Fibroblast of mammary gland (primary cell): ENCODE measurements at places on chromosomes 1 and 21.
A peak's percentile ranks its signal among the peaks of the same experiment; 100 is the strongest.

DNA sequence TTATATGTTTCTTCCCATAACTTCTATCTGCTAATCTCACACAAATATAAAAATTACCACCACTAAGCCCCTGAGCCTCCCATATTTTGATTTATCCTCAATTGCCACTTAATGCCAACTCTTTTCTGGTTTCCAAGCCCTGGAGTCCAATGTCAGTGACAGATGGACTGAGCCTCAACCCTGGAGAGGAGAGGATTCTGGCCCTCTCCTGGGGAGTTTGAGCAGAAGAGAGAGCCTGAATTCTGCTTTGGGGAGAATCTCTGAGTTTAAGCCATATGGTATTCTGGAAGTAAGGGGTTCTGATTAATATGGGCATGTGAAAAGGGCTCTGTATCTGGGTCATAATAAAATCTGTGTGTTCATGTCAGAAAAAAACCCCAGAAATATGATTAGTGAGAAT, 8.5 kb downstream of the CADM3 start:
- DNase-seq, result no peak

DNA sequence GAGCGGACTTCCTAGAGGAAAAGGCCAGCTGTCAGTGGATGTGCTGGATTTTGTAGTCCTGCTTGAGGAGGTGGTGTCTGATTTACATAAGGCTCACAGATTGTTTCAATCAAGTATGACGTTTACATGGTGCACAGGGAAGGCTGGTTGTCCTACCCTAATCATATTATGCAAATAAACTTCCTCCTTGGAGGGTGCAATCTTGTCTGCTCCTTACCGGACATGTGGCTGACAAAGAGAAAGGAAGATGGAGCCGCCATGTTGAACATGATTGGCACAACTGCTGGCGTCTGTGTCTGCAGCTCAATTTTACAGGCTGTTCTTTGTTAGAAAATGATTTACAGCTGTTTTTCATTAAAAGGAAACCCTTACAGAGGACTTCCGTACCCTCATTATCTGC, 1656.1 kb downstream of the KCNT2 start:
- DNase-seq, result no peak

GRCh38 chr1:23103001-23103889, 65.4 kb downstream of the LUZP1 start:
- DNase-seq, result peak; percentile 33

GRCh38 chr1:165942062-165942461, 114.6 kb downstream of the UCK2 start:
- no peak for DNase-seq

- DNase-seq, result no peak
These were observed 48.0 kb downstream of the DIPK1A start for GRCh38 chr1:92913093-92913819.

DNA sequence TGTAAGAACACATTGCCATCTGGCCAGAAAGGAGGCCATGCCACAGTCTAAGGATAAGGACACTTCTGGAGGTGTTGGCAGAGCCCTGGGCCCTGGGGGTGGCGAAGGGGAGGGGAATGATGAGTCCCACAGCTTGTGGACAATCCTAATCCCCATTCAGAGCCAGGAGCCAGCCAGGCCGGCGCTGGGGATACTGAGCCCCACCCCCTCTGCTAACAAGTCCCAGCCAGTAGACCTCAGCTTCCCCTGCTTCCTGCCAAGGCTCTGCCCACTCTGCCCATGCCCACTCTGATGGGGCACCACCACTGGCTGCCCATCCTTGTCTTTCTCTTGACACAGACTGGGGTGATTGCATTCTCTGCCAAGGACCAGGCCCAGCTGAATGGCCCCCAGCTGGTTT, 71.9 kb downstream of the NAV1 start:
- no peak for DNase-seq

DNA sequence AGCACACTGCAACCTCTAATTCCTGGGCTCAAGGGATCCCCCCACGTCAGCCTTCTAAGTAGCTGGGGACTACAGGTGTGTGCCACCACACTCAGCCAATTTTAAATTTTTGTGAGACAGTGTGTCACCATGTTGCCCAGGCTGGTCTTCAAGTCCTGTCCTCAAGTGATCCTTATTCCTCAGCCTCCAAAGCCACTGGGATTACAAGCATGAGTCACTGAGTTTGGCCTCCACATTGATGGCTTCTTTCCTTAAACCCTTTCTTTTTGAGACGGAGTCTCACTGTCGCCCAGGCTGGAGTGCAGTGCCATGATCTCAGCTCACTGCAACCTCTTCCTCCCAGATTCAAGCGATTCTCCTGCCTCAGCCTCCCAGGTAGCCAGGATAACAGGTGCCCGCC, 7.6 kb downstream of the KPNA6 start:
- DNase-seq, result peak; percentile 64

DNA sequence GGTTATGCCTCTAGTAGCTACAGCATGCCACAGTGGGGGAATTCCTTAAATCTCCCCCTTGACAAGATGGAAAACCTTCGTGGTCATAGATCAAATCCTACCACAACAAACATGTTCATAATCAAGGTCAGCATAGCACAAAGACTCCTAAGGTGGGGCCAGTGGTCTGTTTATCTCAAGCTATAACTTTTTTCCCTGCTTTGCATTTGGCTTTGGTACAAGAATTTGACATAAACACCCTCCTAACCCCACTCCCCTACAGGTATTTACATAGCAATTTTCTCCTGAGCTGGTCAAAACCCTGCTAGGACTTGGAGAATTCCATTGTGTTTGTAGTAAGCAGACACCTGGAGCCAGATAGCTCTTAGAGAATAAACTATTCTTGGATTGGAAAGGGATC, 58.5 kb downstream of the HIVEP3 start:
- DNase-seq, result no peak

GRCh38 chr1:113610372-113610771, 148.9 kb downstream of the PHTF1 start:
- no peak for DNase-seq

DNA sequence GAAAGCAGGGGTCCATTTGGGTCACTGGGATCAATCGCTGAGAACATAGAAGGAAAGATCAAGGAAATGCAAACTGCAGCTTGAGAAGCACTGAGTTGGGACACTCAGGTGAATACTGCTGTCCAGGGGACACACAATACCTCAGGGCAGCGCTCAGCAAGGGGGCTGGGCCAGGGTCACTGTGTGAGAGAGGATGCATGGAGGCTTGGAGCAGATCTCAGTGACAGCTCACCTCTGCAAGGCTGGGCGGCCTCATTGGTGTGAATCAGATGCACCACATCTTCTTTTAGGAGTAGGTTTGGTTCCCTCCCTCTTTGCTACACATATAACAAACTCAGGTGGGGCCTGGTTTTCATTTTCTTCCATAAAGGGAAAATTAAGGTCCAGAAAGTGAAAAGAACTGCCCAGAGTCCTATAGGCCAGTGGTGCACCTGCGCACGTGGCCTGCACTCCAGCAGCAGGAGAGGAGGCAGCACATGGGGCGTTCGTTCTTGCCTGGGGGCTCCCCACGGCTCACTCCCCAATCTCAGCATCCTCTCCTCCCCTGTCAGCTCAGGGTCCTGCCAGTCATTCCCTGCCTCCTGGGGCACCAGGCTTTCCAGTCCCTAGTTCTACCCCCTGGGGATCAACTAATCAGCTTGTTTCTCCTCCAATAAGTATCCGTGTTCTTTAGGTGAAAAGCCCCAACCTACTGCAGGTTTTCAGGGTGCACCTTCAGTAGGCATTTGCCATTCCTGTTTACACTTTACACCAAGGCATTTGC, 1.5 kb downstream of the A3GALT2 start:
- no peak for DNase-seq

GRCh38 chr1:110615548-110616130, 9.5 kb upstream of the KCNA2 start:
- DNase-seq, result peak; percentile 63

DNA sequence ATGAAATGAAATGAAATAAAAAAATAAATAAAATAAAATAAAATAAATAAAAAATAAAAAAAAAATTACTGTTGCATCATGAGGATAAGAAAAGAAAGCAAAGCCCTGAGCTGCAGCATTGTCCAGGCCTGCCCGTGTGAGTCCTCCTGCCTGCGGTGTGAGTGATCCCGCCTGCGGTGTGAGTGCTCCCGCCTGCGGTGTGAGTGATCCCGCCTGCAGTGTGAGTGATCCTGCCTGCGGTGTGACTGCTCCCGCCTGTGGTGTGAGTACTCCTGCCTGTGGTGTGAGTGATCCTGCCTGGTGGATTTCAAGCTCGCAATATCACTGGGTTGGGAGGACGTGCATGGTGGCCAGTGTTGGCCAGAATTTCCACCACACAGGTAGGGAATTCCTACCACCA, 22.4 kb upstream of the PTTG1IP start:
- no peak for DNase-seq

GRCh38 chr1:108482708-108483107, 32.6 kb downstream of the NBPF6 start:
- no peak for DNase-seq

DNA sequence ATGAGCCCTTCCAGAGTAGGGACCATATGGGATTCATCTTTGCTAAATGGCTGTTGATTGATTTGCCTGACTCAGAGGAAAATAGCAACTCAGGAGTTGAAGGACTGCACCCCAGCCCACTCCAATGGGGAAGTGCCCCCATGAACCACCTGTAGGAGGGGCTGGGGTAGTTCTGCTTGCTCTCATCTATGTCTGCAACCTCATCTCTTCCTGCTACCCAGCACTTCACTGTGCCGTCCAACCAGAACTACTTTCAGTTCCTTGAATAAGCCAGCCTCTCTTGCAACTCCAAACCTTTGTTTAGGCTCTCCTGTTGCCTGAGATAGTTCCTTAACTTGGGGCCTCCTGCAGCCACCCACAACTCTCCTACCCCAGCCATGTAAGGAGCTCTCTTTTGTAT, 26.6 kb downstream of the BEND5 start:
- DNase-seq, result no peak

DNA sequence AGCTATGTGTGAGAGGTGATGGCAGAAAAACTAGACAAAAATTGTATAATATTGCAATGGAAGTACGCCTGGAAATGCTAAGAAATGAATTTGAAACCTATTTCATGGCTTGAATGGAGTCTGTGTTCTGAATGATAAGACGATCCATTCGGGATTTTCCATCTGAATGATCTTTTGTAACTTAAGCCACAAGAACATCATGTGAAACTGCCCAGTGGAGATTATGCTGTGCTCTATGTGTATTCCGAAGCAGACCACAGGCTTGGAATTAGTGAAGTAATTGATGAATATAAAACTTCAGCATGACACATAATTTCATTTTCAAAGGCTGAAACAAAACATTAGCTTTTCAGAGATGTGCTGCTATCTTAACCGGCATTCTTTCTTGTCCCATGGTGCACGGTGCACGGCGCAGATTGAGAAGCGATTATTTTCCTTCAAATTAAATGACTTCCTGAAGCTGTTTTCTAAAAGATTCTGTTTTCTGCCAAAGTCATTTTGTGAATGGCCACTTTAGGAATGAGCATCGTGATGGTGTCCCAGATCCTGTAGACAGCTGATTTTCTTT, 652.9 kb downstream of the PLA2G4A start:
- DNase-seq, result no peak

DNA sequence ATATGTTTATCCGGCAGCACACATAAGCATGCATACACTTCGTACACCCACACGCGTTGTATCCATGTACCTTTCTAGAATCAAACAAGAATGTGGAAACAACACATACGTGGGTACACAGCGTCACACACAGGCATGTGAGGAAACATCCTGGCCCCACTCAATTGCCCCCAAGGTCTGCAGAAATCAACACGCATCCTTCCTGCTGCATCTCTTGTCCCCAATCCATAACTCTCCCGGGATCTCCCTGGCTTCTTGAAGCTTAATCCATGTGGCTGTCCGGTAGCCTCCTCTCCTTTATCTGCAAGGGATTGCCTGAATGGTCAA, 5.5 kb upstream of the TBX15 start:
- no peak for DNase-seq

DNA sequence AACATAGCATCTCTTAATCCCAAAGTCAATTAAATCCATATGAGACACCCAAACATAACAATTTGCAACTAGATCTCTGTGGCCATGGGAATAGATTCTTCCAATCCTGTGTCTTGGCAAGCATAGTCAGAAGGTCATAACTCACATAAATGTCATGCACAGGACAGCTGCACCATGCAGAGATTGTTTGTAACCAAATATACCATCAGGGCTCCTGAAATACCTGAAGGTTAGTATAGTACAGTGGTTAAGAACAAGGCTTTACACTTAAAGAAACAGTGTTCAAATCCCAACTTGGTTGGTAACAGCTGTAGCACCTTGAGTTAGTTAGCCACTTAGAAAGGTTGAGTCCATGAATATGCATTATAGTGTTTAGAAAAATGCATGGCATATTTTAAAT, 82.6 kb upstream of the CCDC190 start:
- peak; percentile 59 for DNase-seq

DNA sequence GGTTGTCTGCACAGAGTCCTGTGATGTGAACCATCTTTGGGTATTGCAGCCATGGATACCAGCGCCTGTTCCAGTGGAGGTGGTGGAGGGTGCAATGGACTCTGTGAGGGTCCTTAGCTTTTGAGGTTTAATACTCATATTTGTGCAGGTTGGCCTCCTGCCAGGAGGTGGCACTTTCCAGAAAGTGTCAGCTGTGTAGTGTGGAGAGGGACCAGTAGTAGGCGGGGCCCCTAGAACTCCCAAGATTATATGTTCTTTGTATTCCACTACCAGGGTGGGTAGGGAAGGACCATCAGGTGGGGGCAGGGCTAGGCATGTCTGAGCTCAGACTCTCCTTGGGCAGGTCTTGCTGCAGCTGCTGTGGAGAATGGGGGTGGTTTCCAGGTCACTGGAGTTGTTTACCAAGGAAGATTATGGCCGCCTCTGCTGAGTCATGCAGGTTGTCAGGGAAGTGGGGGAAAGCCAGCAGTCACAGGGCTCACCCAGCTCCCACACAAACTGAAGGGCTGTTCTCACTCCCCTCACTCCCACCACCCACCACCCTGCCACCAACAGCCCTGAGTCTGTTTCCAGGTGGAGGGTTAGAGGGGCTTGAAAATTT, 31.2 kb upstream of the ZNF678 start:
- DNase-seq, result no peak

- DNase-seq, result peak; percentile 23
These were observed 137.9 kb downstream of the SLC45A1 start for GRCh38 chr1:8455700-8456307.

DNA sequence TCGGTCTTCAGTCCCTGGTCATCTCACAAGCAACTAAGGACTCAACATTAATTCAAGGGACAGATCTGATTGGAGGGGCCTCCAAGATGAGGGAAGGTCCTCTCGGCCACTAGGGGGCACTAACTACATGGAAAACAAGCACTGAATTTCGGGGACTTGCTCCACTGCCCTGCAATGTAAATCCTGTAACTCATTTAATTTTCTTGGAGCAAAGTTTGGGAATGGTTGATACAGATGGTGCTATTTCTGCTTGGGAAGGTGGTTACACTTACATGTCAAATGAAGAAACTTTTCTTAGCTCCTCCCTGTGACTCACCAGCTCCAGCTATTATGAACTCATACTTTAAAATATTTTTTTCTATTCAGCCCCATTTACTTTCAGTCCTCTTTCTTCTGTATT, 97.4 kb upstream of the KCNJ15 start:
- peak; percentile 95 for DNase-seq

DNA sequence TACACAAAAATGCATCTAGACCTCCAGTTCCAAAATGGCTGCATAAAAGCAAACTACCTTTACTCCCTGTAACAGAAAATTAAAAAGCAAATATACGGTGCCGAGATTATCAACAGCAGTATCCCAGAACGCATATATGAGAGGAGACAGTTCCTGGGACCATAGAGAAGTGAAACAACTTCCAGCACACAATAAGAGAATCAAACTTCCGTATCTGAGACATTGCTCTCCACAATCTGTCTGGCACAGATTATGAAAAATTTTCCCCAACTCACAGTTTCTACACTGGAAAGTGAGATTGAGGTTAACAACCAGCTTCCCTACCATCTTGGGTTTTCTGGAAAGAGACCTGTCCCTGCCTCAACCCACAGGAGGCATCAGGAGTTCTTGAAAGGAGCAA, 47.2 kb upstream of the ST6GALNAC3 start:
- DNase-seq, result no peak
